ENCODE measurements at places on chromosomes 6 and 20. TPM values are rescaled to one million over a fixed set of nuclear protein-coding genes. Genes with fewer than 3 reads are reported as not detected.

Gene LY6G6D
- total RNA-seq = not detected

Gene C20orf96
- total RNA-seq = 10.1 TPM

Gene AIG1
- 25.6 TPM for total RNA-seq

Gene MRAP2
- 1.9 TPM for total RNA-seq

Gene FHL5
- total RNA-seq = not detected

Gene RBM24
- total RNA-seq = 9.3 TPM

Gene ATP9A
- total RNA-seq = 20.0 TPM

Gene ETV7
- total RNA-seq = 0.28 TPM

Gene RAB23
- 8.5 TPM for total RNA-seq

Gene DLGAP4
- total RNA-seq = 58.8 TPM

Gene RAB44
- 0.04 TPM for total RNA-seq

Gene PTPRK
- 13.5 TPM for total RNA-seq

Gene SYNGAP1
- total RNA-seq = 8.3 TPM

Gene HLA-C
- 52.8 TPM for total RNA-seq

Gene BTN1A1
- not detected for total RNA-seq

Gene SLC17A1
- not detected for total RNA-seq

Gene NR2E1
- 0.07 TPM for total RNA-seq

Gene STX11
- total RNA-seq = 2.4 TPM

Gene PROKR2
- total RNA-seq = not detected

Gene CST5
- total RNA-seq = not detected

Gene GLP1R
- not detected for total RNA-seq

Gene HCRTR2
- not detected for total RNA-seq

Gene OOEP
- total RNA-seq = not detected

Gene UBE2C
- total RNA-seq = 230 TPM

Gene TAGAP
- not detected for total RNA-seq

Gene PDYN
- total RNA-seq = not detected

Gene PXMP4
- total RNA-seq = 7.4 TPM

Gene MICB
- total RNA-seq = 5.3 TPM

Gene TFAP2C
- total RNA-seq = 14.6 TPM

Gene LINC00237
- total RNA-seq = not detected

Gene C6orf58
- total RNA-seq = 0.09 TPM

Gene MUC21
- not detected for total RNA-seq

Gene CAP2
- 11.1 TPM for total RNA-seq

Gene TCP11
- total RNA-seq = not detected

Gene DNMT3B
- 4.0 TPM for total RNA-seq

Gene FRMD1
- 0.05 TPM for total RNA-seq

Gene MCHR2
- total RNA-seq = not detected

Gene TMEM74B
- 3.3 TPM for total RNA-seq

Gene TRIM40
- not detected for total RNA-seq

Gene UBE3D
- 2.8 TPM for total RNA-seq

Gene ADGRF4
- 16.5 TPM for total RNA-seq

Gene FOXA2
- total RNA-seq = 19.6 TPM

Gene PDRG1
- total RNA-seq = 26.6 TPM

Gene HMGCLL1
- 0.18 TPM for total RNA-seq

Gene WFDC13
- not detected for total RNA-seq

Gene SPACA1
- not detected for total RNA-seq

Gene HFE
- 14.1 TPM for total RNA-seq

Gene TINAG
- total RNA-seq = 0.14 TPM

Gene CNR1
- 2.0 TPM for total RNA-seq

Gene TSPO2
- not detected for total RNA-seq

Gene SLC22A7
- not detected for total RNA-seq

Gene IMPG1
- total RNA-seq = not detected

Gene CGAS
- 4.5 TPM for total RNA-seq

Gene SLC17A2
- not detected for total RNA-seq

Data from A549 treated with dexamethasone at 1 μM for 4 hours (cell line).